Lower lobe of right lung (tissue), 2 donors: ENCODE measurements at places on chromosomes 1 and 21.

GRCh38 chr1:36486439-36487335, 4.0 kb upstream of the CSF3R start:
- DNase-seq, result peak; percentile 93

DNA sequence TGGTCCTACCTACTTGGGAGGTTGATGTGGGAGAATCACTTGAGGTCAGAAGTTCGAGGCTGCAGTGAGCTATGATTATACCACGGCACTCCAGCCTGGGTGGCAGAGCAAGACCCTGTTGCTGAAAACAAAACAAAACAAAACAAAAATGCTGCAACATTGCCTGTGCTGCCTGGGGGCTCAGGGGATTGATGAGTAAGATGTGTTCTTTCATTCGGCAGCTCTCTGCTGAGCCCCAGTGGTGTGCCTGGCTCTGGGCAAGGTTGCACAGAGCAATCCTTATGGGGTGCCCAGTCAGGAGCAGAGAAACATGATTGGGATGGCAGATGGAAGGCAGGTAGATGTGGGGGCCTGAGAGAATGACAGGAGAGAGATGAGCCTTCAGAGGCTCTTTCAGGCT, 28.6 kb upstream of the KDM4A start:
- peak; percentile 3 for DNase-seq

- DNase-seq, result no peak
Observed at GRCh38 chr1:166432655-166433054, 265.9 kb upstream of the FAM78B start.

DNA sequence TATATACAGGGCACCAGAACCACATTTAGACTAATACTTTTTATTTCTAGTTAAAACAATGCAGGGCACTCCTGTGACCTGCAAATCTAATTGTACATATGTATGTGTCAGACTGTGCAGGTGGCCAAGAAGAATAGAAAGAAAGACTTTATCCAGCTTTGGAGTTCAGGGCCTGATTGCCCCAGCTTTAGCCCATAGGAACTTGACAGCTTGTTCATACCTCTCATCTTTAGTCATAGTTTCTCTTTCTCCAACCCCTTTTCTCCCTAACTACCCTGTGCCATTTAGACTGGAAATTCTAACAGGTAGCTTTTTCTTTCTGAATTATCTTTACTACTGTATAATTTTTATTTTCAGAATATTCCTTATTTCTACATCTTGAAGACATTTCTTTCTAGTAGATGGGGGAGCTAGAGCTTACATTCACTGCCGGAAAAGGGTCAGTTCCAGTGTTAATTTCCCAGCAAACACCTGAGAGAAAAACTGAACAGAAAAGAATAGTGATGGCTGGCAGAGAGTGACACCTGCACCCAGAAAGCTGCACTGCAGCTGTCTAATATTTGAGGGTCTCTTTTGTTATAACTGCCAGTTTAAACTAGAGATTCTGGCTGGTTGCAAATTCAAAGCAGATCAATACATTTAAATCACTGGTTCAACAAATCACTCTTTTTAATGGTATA, 8.4 kb downstream of the YBX1 start:
- DNase-seq, result no peak

GRCh38 chr1:222634180-222635013, 16.5 kb downstream of the MIA3 start:
- no peak for DNase-seq

- DNase-seq, result no peak
Observed at GRCh38 chr1:33137800-33138199, 44.0 kb downstream of the TRIM62 start.

DNA sequence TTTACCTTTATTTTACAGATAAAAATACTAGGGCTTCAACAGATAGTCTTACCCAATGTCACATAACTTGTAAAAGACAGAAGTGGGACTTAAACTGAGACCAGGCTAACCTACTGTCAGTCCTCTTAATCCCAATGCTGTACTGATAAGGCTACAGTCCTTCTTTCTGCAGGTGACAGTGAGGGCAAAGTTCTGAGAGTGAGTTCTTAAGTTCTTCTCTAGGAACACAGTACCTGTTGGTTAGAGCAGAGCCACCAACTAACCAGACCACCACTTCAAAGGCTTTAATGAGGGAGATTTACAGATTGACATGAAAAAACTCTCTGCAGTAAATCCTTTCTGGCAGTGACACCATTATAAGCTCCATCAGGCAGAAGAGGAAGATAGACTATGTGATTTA, 74.2 kb downstream of the SNX7 start:
- no peak for DNase-seq

DNA sequence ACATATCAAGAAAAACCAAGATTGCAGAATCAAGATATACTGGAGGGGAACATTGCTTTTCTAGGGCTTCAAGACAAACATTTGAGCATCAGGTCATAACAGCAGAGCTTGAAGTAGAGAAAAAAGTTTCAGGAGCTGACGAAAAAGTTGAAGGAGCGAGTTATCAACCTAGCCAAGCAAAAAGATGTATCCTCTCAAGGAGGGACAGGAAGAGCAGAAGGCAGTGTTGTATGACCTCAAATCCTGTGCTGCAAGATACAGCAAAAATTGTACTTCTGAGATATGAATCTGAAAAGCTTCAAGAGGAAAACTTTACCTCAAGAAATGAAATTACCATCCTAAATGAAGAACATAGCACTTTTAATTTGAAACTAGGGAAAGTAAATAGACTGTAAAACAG, 153.1 kb downstream of the AK5 start:
- no peak for DNase-seq

DNA sequence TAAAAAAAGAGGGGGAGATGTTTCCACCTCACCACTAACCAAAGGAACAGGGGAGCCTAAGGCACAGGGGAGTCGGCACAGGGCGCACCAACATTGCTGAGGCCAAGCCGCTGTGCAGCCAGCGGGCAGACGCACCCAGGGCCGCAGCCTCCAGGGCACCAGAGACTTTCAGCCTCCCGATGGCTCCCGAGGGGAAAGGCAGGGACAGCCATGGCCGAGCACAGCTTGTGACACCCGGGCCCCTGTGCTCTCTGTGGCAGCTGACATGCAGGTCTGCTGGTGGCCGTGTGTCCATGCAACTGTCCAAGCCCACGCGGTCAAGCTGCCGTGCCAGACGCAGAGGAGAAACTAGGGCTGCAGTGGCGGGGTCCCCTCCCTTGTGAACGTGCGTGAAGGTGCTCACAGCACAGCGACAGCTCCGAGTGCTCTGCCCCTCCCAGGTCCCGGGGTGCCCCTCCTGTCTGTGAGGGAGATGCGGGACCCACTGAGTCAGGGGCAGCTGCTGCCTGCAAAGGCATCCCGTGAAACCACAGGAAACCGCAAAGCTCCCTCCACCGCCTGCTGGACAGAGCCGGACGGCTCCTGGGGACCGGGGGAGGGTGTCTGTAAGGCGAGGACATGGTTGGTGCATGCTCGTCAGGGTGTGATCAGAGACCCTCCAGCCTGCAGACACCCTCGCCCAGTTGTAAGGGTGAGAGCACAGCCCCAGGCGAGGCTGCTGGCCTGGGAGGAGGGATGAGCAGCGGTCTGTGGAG, 2.5 kb downstream of the KRTAP10-11 start:
- no peak for DNase-seq

GRCh38 chr1:46133781-46134350, 1.4 kb upstream of the PIK3R3 start:
- no peak for DNase-seq

DNA sequence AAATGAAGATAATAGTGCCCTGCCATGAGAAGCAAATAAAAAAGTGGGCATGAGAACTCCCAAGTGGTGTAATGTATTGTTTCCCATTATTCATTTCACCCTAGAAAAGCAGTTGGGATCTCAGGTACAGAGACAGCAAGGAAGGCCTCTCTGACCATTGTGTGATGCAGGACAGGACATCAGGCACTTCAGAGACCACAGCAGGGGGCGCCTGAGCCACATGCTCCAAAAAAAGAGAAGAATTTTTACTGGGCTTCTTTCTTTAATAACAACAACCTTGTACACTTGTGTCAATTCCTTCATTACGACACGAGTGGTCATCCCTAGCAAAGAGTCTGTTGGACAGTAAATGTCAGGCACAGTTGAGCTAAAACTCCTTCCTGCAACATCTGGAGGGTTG, 533.3 kb downstream of the OMA1 start:
- no peak for DNase-seq

GRCh38 chr1:193767886-193768285, 581.5 kb upstream of the B3GALT2 start:
- DNase-seq, result no peak

- no peak for DNase-seq
Observed at GRCh38 chr21:35635994-35636393, 424.3 kb downstream of the SETD4 start.

- no peak for DNase-seq
Observed at GRCh38 chr1:72631449-72631848, 349.1 kb upstream of the NEGR1 start.

GRCh38 chr1:96989302-96989701, 267.7 kb downstream of the PTBP2 start:
- no peak for DNase-seq

- no peak for DNase-seq
Observed at GRCh38 chr1:80607064-80607463, 1193.7 kb upstream of the ADGRL2 start.

GRCh38 chr1:3895951-3896325, 4.1 kb downstream of the C1orf174 start:
- peak; percentile 14 for DNase-seq

DNA sequence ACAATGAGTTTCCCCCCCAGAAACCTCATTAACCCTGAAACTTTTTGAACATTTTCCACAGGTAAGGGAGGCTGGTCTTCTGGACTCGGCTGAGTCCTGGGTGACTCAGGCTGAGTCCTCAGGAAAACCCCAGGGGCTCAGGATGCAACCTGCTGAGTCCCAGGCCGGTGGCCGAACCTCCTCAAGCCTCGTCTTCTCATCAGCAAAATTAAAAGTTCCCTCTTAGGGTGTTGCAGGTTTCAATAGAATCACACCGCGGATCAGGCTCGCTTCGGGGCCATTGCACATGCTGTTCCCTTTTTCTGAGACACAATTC, 35.0 kb upstream of the GRHL3 start:
- DNase-seq, result no peak
